ENCODE measurements at places on chromosomes 11 and 22.

DNA sequence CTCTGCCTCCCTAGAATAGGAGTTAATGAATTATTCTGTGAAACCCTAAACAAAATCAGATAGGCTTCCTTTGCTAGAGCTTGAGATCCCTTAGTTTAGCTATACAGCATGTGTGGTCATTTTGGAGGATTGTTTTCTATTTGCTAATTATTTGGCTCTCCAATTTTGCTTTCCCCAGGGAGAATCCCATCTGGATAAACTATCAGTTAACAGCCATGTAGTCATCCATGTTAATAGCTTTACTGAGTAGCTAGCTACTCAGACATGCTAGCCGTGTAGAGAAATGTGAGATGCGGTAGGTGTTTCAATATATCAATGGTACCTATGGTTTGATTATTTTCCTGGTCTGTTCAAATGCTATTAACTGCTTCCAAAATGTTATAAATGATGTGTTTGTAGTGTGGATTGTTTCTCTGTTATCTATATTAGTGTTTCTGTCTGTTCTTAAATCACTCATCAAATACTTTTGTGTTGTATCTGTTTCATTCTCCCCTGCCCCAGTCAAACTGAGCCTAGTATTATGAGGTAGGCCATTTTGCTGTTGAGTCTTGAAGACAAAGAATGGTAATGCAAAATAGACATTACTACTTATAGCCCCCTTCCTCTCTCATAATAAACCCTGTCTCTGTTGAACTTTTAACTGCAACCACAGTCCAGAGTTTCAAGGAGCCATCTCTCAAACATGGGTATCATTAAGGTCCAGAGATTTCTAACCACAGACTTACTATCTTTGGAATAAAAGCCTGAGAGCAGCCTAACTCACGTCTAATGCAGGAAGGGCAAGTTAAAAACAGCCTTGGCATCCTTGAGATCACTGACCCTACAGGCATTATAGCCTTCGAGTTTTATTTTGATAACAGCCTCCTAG lies 56.1 kb upstream of the GRAMD1B start:
- DNase-seq = no peak

GRCh38 chr22:35514366-35514765 lies 26.3 kb upstream of the RASD2 start:
- no peak for DNase-seq

DNA sequence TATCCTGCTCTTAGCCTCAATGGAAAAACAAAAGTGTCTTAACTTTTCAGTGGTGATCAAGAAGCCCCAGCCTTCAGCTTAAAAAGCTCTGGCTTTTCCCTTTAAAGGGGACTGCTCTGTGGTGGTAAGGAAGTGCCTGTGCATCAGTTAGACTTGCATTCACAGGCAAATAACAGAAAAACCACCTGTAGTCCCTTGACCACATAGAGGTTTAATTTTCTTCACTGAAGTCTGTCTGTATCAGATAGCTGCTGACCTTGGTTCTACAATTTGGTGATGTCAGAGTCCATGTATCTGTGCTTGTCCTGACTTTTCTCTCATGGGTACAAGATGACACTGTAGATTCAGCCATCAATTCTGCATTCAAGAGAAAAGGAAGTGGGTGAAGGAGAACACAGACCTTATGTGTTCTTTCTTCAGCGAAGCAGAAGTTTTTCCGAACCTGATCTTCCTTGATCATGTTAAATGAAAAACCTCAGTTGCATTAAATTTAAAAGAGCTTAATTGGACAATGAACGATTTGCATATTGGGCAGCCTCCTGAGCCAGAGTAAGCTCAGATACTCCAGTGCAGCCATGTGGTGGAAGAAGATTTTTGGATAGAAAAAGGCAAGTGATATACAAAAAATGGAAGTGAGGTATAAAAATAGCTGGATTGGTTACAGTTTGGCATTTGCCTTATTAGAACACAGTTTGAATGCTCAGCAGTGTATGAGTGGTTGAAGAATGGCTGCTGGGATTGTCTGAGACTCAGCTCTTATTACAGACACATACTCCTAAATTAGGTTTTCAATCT lies 43.2 kb upstream of the RDX start:
- no peak for DNase-seq

DNA sequence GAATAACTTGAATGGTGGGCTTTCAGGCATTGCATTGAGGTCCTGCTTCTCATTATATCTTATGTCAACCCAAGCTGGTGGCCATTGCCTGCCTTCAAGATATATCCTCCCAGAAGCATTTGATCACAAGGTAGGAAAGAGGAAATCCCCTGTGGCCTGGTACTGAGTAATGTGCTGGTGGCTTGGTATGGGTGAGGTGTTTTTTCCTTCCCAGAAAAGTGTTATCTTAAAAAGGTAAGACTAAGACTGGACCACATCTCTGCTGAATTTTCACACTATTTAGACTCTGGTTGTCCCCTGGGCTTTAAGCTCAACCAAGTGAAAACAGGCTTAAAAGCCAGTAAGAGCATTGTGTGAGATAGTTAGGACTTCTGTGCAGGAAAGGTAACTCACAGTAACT lies 3.7 kb downstream of the INSC start:
- DNase-seq = no peak

DNA sequence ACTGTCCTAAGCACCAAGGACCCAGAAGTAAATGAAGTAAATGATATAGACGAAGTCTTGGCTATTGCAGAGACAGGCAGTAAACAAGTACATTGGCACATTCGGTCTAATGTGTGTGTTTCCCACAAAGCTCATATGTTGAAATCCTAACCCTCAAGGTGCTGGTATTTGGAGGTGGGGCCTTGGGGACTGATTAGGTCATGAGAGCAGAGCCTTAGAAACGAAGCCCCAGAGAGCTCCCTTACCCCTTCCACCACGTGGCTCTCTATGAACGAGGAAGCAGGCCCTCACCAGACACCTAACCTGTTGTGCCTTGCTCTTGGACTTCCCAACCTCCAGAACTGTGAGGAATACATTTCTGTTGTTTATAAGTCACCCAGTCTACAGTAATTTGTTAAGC lies 14.9 kb downstream of the CLMP start:
- no peak for DNase-seq

DNA sequence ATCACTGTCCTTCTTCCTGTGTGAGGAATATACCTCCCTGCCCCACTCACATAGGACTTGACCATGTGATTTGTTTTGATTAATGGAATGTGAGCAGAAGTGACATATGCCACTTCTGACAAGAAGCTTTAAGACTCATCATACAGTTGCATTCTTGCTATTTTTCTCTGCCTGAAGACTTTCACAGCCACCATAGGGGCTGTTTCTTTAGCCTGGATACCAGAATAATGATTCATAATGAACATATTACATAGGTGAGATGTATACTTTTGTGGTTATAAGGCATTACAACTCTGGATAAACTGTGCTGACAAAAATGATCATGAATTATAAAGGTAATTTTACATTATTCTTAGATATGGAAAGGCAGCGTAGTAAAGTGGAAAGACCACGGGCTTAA lies 798.0 kb downstream of the DLG2 start:
- no peak for DNase-seq

DNA sequence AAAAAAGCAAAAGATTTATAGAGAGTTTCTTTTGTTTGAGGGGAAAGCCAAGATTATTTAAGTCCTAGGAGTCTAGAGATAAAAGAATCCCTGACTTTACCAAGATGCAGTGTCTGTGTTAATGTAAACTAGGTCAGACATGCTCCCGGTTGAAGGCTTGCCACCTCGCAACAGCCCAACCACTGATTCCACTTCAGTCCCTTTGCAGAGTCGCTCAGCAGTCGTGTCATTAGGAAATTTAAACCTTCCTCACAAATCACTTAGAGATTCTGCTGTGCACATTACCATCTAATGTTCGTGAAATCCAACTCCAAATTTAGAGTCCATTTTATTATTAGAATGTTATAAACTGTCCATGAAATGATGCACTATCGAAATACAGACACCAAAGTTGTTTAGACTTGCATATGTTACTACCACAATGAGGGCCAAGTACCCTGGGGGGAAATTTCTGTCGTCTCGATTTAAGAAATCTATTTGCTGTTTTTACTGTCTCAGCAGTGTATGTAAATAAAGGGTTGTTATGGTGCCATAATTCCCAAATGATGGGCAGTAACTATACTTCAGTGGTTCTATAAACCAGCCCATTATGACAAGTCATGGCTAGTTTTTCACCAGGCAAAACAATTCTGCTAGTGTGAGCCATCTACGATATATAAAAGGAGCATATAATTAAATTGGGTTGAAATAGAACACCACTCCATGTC lies 101.4 kb upstream of the MTNR1B start:
- no peak for DNase-seq

DNA sequence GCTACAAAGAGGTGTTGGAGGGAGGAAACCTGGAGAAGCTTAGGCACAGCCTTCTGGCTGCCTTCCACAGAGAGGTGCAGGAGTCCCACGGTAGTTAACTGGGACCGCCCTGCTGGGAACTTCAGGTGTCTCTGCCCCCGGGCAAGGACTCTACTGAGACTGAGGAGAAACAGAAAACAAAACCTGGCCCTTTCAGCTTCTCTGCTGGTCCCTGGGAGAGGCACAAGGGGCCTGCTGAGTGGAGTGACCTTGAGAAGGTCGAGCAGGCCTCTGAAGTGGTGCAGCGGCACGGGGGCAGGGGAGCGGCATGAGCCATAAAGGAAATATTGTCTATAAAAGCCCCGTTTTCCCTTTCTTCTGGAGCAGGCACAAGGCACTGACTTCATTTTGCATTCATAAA lies 38.9 kb downstream of the NTM start:
- no peak for DNase-seq

DNA sequence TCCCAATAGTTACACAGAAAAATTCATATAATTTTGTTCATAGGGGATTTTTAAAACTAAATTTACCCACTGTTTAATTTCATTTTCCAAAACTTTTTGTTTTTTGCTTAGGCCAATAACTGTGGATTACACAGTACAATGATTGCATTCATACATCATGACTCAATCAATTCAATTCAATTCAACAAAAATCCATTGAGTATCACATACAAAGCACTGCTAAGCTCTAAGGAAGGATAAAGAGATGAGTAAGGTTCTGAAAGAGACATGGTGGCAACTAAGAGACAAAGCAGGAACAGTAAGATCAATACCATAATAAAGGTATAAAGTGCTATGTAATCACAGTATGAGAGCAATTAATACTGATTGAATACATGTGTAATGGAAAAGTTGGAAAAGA lies 9.4 kb upstream of the LAYN start:
- no peak for DNase-seq

DNA sequence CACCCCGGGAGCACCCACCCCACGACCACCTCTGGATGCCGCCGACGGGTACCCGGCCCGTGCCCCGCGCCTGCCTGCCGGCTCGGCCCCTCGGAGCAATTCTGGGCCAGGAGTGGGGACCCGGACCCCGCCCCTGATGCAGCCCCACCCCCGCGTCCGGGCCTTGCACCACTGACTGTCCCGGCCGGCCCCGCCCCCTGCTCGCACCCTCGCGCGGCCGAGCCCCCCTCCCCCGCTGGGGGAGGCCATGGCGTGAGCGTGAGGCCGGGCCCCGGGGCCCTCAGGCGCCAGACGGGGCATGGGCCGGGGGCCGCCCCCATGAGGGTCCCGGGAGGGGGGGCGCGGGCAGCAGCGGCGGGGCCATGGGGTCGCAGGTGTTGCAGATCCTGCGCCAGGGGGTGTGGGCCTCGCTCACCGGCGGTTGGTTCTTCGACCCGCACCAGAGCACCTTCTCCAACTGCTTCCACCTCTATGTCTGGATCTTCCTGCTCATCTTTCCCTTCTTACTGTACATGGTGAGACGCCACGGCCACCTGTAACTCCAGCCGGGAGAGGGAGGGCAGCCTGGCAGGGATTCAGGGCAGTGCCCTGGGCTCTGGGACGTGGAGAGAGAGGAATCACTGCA lies 486 bp downstream of the PCNX3 start:
- peak; percentile 87 for DNase-seq

DNA sequence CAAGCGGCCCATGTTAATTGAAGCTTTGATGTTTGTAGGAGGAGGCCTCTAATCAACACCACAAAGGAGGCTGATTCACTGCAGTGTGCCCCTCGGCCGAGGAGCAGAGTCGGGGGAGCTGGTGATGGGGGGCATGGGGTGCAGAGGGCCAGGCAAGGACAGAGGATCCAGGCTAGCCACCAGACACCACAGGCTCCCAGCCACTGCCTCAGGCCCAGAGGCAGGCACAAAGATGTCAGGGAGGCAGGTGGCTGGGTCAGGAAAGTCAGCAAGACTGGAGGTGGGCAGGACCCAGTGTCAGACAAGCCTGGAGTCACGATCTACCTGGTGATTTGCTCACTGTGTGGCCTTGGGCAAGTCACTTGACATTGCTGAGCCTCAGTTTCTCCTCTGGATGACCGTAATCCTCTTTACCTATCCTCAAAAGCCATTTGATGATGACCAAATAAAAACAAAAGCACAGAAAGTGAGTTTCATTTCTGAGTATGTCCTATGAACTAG lies 121.0 kb downstream of the BUD13 start:
- DNase-seq = no peak

GRCh38 chr22:41184679-41185078 lies 20.4 kb upstream of the L3MBTL2 start:
- DNase-seq = no peak

- no peak for DNase-seq
Observed at GRCh38 chr11:15910761-15911160, 445.6 kb downstream of the SOX6 start.

GRCh38 chr22:25057013-25057881 lies 104.7 kb downstream of the KIAA1671 start:
- peak; percentile 58 for DNase-seq

- DNase-seq = no peak
Observed at GRCh38 chr22:44666207-44666585, 35.8 kb upstream of the PRR5 start.

DNA sequence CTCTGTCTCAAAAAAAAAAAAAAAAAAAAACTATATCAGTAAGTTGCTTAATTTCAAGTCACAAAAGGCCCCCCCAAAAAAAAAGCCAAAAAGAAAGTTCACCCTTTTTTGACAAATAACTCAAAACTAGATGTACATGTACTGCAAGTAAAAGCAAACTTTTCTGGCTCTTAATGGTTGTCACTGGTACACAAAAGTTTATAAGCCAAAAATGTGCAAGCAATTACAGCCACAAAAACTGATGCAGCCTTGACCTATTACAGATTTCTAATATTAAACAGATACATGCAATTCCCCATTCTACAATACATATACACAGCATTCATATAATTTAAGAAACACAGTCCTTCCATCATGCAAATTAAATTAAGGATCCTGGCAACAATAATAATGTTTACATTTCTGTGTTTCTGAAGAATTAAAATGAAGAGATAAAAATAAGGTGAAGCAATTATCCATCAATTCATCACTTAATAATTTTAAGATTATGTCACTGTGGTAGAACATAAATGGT lies 18.6 kb downstream of the PICALM start:
- no peak for DNase-seq

DNA sequence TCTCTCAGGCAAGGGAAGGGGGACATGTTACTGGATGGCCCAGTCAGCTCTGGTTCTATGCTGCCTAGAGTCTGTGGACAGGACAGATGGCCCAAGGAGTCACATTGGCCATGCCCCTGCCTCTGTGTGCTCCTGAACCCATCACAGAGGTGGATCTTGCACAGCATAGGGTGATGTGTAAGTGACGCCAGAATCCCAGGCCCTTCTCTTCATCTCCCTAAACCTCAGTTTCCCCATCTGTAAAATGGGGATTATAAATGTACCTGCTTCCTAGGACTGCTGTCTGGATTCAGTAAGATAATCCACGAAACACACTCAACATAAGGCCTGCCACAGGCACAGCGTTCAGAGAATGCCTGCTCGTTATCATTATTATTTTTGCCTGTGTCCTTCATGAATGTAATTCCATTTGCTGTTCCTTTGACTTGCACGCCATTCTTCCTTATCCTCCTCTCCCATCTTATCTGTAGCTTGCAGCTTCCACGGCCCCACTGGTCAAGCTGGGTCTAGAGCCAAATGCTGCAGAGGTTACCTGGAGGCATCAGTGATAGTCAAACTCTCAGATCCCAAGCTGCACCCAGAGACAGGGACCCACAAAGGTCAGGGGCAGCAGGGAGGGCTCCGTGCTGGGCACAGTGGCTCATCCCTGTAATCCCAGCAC lies 207.0 kb downstream of the MN1 start:
- DNase-seq = no peak
